ENCODE measurements at places on chromosomes 2 and 18. TPM values are rescaled to one million over a fixed set of nuclear protein-coding genes. Genes with fewer than 3 reads are reported as not detected.

Gene CSRNP3
- under 0.01 TPM for total RNA-seq

Gene POTEJ
- not detected for total RNA-seq

Gene CCDC178
- total RNA-seq = not detected

Gene PLEK
- 474 TPM for total RNA-seq

Gene DHX57
- total RNA-seq = 19.2 TPM

Gene ALPP
- not detected for total RNA-seq

Gene DSEL
- 1.5 TPM for total RNA-seq

Gene IL1R1
- 2.6 TPM for total RNA-seq

Gene HNMT
- 42.2 TPM for total RNA-seq

Gene SGPP2
- 0.94 TPM for total RNA-seq

All from mononuclear cell (primary cell).